ENCODE measurements at places on chromosomes 1 and 21. TPM values are rescaled to one million over a fixed set of nuclear protein-coding genes. Genes with fewer than 3 reads are reported as not detected.

GRCh38 chr21:27819299-27819698, 852.4 kb upstream of the ADAMTS5 start:
- no peak for DNase-seq

Gene NGF
- total RNA-seq: 0.83 TPM

DNA sequence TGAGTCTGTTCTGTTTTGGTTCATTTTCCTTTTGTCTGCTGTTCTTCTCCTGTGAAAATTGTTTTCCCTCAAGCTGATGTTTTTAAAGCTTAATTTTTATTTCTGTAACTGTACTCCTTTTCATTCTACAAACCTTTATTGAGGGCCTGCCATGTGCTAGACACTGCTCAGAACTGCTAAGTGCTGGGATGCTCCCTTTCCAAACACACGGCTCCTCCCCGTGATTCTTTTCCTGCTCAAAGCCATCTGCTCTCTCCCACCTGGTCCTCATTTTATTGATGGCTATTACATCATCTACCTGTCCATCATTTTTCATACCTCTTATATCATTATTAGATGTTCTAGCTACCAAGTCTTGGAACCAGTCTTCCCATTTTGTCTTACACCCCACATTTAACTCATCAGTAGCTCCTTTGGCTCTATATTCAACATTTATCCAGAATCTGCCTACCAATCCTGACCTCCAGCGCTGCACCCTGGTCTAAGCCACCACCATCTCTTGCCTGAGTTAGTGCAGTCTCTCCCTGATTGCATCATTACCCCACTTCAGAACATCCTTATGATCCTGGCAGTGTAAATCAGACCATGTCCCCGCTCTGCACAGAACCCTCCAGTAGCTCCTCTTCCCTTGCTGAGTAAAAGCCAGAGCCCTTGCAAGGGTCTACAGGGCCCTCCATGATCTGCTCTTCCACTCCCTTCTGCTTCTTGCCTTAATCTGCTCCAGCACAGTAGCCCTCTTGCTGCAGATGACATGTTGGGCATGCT, 118.1 kb downstream of the CACNA1E start:
- no peak for DNase-seq

DNA sequence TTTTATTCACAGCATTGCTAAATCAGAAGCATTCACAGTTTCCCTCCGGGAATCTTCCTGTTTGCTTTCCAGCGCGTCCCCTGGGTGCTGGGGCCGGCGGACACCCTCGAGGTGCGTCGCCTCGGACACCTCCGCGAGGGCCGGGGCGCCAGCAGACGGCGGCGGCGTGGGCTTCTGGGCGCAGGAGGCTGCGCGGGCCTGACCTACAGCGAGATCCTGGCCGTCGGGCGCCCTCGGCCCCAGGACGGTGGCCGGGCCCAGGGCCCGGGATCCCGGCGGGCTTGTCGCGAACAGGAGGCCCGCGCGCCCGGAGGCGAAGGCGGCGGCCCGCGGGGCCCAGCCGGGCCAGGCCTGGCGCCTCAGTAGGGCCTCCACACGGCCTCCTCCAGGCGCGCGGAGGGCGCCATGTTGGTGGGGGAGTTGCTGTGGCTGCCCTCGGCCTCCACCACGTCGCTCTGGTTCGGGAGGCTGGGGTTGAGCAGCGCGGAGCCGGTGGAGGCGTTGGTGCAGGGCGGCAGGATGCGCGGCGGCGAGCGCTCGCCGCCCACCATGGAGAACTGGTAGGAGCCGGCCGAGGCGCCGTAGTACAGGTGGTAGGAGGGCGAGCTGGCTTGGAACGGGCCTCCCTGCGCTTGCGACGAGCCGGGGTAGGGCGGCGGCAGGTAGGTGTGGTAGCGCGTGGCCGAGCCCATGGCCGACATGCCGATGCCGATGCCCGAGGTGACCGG, 123.1 kb downstream of the CLIC6 start:
- no peak for DNase-seq

- no peak for DNase-seq
Measured at GRCh38 chr1:104760017-104760416, 1010.3 kb downstream of the AMY1C start.

DNA sequence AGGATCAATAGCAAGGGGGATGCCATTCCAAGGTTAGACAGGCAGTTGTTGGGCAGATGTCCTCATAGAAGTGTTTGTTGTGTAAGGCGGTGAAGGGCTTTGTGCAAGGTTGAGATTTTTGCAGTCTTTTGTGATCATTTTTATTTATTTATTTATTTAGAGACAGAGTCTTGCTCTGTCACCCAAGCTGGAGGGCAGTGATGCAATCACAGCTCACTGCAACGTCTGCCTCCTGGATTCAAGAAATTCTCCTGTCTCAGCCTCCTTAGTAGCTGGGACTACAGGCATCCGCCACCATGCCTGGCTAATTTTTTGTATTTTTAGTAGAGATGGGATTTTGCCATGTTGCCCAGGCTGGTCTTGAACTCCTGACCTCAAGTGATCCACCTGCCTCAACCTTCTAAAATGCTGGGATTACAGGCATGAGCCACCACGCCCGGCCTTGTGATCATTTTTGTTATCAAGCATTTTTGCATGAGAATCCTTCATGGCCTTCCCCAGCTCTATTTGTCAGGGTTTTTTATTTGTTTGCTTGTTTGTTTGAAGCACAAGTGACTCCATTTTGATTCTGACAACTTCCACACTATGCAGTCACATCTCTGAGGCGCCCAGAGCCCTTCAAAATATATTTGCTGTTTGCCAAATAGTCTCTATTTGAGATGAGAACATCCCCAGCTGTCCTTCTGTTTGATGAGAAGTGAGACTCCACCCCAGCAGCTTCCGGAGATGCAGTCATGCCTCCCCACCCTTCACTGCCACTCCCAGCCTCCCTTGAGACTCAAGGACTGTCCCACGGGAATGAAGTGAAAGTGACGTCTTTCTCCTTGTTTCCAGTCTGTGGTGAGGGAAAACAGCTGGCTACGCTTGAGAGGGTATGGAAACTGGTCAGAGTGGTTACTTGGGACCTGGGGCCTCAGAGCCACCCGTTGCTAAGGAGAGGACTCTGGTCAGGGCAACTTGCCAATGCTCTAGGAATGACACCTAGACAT, 38.0 kb downstream of the TMEM50B start:
- DNase-seq: no peak

- DNase-seq: no peak
Measured at GRCh38 chr1:198678901-198679329, 40.1 kb downstream of the PTPRC start.

DNA sequence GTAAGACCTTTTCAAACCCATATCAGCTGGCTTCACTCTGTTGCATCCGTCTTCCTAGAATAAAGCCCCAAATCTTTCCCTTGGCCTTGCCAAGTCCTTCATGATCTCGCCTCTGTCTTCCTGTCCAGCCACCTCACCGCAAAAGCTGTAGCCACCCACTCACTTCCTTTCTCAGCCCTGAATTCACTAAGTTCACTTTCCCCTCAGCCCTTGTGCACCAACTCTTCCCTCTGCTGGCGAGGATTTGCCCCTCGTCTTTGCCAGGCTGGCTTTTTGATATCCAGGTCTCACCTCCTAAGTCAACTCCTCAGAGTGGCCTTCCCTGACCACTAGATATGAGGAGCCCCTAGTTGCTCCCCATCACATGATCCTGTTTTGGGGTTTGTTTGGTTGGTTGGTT, 3.9 kb upstream of the COL16A1 start:
- DNase-seq: no peak

DNA sequence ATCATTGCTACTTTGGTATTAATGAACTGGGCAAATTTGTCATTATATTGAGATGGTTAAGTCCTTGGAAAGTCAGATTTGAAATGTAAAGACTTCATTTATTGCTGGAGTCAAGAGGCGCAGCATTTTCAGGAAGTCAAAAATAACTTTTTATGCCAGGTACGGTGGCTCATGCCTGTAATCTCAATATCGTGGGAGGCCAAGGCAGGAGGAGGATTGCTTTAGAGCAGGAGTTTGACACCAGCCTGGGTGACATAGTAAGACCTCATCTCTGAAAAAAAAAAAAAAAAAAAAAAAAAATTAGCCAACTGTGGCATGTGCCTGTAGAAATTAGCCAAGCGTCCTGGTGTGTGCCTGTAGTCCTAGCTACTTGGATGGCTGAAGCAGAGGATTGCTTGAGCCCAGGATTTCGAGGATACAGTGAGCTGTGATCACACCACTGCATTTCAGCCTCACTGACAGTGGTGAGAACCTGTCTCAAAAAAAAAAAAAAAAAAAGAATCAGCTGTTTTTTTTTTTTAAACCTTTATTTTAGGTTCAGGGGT, 5.5 kb downstream of the HIPK1 start:
- no peak for DNase-seq

DNA sequence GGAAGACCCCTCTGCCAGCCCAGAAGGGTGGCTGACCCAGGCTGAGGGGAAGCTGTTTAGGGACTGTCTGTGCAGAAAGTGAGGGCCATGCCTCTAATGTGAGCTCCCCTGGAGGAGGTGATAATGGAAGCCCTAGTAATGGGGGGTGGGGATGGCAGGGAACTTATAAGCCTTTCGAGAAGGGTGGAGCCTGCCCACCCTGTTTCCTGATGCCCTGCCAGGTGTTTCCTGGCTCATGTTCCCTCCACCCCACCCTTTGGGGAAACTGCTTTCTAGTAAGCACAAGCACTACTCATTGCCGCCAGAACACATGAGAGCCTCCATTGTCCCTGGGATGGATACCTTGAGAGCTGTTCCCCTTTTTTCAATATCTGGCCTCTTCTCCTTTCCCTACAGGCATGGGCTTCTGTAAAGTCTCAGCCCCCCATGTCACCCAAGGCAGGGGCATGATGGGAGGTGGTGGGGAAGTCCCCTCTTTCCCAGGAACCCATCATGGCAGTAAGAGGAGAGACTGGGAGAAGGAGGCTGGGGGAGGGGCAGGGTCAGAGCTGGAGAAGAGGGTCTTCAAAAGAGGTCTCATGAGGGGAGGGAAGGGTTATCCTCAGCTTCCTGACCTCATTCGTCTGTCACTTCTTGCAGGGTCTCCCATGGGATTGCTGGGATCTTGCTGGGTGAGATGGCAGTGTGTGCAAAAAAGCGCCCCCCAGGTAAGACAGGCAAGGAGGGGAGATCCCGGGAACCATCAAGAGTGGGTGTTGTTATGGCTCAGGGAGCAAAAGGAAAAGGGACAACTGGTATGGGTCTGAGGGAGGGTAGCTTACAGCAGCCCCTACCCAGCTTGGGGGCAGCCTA, 2.4 kb downstream of the ATP8B2 start:
- no peak for DNase-seq

Gene TEDDM1
- not detected for total RNA-seq

Gene TDRD5
- total RNA-seq: not detected

Gene POGZ
- 146 TPM for total RNA-seq

Gene CYP4A22
- total RNA-seq: 0.17 TPM

GRCh38 chr1:78603206-78603605, 17.0 kb upstream of the IFI44L start:
- DNase-seq: no peak

DNA sequence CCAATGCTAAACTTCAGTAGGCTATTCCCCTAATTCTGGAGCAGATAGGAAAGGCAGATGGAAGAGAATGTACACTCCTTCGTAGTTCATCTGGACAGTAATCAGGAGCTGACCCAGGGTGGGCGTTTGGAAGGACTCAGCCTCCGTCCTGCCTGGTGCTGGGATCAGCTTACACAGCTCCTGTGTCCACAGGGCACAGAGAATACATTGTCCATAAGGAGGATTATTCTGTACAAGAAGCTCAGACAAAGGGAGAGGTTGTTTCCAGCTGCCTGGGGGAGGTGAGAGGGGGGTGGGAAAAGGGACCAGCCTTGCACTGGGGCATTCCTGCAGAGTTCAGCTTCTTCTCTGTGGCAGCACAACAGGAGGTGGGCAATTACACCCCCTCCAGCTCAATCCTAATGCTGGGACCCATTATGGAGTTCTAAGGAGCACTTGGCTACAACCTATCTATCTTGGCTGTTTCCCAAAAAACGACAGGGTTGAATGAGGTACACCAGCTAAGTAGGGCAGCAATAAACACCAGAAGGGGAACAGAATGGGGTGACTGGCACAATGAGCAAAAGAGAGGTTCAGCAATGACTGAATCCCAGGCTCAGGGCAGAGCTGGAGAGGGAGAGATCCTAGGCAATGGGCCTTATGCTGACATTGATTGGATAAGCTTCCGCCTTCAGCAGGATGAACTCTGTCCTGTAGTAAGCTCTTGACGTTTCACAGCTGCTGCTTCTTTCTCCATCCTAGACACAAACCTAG, 7.4 kb downstream of the MED8 start:
- DNase-seq: no peak

- DNase-seq: no peak
Measured at GRCh38 chr1:199460933-199461332, 566.6 kb upstream of the NR5A2 start.

DNA sequence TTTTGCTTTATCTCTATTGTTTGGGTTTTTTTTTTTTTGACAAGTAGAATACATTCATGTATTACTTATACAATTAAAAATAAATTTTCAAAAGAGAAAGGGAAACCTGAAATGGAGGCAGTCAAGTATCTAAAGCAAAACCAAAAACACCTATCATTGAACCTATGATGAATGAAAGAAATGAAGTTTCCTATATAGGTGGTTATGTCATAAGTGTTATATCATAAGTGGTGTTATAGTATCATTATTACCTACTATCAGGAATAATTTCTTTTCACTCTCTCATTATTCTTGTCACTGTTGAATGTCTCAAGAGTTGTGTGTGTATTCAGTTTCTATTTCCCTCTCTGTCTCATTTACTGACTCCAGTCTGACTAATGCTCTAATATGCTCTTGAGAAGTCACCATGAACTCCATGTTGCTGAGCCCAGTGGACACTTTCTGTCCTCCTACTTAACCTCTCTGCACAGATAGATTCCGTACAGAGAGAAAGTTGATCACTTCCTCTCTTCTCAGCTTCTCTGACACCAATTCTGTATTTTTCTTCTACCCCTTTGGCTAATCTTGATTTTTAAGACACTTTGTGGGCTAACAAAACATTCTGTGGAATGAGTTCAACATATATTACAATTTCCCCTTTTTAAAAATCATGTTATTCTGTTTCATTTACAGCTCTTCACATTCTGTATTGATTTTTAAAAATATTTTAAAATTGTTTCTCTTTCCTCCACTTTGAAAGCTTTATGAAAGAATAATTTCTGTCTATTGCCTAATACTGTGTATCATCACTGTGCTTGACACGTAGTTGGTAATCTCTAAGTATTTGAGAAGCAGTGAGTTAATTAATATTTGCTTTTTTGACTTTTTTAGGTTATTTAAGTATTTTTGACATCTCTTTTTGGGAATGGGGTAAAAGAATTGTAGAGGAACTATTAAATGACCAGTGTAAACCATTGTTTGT, 50.1 kb downstream of the RASAL2 start:
- DNase-seq: no peak

DNA sequence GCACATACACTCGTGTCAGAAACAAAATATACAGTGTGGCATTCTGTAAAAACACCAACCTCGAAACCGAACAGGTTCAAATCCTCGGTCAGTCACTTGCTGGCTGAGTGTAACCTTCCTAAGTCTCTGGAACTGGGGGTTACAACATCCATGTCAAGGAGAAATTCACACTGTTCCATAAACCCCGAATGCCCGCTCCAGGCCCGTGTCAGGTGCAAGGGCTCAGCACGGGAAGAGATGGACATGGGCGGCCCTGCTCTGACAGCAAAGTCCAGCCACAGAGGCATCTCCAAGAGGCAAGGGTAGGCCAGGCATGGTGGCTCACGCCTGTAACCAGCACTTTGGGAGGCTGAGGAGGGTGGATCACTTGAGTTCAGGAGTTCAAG, 79.5 kb downstream of the SLC66A1 start:
- DNase-seq: no peak

GRCh38 chr1:117093870-117094621, 27.5 kb downstream of the TRIM45 start:
- no peak for DNase-seq

Gene EBNA1BP2
- 31.3 TPM for total RNA-seq

GRCh38 chr1:167280912-167281311, 60.2 kb downstream of the POU2F1 start:
- DNase-seq: no peak

Gene OR2L13
- not detected for total RNA-seq
